Neural progenitor cell (in vitro differentiated cells): ENCODE measurements at places on chromosomes 3 and 15. TPM values are rescaled to one million over a fixed set of nuclear protein-coding genes. Genes with fewer than 3 reads are reported as not detected.

- no peak for DNase-seq
Observed at GRCh38 chr3:141544697-141545096, 57.9 kb downstream of the RASA2 start.

DNA sequence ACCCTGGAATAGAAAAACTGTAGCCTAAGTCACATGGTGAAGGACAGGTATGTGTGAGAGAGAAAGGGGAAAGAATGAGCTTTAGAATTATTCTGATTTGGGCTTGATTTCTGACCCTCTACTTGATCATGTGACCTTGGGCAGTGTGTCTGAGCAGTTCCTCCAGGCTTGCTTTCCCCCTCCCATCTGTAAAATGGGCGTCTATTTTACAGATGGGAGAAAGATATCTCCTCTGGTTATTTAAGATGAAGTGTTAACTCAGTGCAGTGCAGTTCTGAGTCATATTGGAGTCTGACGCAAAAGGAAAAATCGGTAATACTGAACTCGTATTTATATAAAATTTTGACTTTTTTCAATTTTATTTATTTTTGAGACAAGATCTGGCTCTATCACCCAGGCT, 38.1 kb upstream of the LMOD3 start:
- DNase-seq: no peak

GRCh38 chr3:127512256-127512655, 78.3 kb downstream of the TPRA1 start:
- peak; percentile 49 for DNase-seq

GRCh38 chr15:91414124-91414523, 314.1 kb downstream of the SV2B start:
- DNase-seq: no peak

- DNase-seq: no peak
Observed at GRCh38 chr15:53739651-53740050, 19.8 kb downstream of the WDR72 start.

DNA sequence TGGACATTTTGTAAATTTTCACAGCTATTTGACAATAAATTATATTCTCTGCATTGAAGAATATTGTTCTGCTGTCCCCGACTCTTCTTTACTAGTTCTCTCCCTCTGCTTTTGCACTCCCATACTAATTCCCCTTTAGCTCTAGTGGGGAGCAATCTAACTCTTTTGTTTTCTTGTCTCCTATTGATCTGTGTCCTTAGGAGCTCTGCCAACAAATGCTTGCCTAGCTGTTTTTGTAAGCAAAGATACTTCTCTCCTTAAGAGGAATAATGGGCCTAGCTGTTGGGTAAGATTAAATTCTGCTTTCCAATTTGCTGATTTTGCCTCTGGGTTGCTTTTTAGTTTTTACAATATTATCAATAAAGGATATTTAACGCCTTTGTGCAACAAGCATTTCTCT, 17.7 kb downstream of the ADAMTSL3 start:
- peak; percentile 34 for DNase-seq

DNA sequence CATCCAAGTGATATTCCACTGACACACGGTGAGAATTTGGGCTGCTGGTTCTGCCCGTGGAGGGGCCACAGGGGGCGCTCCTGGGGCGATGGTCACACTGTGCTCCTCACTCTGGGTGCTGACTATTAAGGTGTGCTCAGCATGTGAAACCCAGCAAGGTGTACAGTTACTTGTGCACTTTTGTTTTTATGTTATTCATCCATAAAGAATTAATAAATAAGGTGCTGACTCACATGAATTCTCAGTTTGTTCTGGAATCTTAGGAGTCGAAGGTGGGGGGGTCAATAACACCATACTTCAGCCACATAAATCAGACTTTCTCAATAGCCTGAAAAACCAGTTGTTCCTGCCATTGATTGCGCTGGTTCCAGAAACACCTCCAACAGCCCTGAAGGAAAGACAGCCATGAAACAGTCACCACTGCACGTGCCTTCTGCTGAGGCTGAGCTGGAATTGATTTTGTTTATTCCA, 53.5 kb upstream of the SPATA12 start:
- DNase-seq: no peak

- DNase-seq: no peak
Observed at GRCh38 chr3:77065750-77066149, 25.9 kb downstream of the ROBO2 start.

- DNase-seq: no peak
Observed at GRCh38 chr3:72548981-72549380, 299.3 kb downstream of the SHQ1 start.

GRCh38 chr15:68666812-68667450, 88.1 kb downstream of the CORO2B start:
- DNase-seq: no peak

- DNase-seq: no peak
Observed at GRCh38 chr15:69836048-69836447, 261.7 kb downstream of the TLE3 start.

DNA sequence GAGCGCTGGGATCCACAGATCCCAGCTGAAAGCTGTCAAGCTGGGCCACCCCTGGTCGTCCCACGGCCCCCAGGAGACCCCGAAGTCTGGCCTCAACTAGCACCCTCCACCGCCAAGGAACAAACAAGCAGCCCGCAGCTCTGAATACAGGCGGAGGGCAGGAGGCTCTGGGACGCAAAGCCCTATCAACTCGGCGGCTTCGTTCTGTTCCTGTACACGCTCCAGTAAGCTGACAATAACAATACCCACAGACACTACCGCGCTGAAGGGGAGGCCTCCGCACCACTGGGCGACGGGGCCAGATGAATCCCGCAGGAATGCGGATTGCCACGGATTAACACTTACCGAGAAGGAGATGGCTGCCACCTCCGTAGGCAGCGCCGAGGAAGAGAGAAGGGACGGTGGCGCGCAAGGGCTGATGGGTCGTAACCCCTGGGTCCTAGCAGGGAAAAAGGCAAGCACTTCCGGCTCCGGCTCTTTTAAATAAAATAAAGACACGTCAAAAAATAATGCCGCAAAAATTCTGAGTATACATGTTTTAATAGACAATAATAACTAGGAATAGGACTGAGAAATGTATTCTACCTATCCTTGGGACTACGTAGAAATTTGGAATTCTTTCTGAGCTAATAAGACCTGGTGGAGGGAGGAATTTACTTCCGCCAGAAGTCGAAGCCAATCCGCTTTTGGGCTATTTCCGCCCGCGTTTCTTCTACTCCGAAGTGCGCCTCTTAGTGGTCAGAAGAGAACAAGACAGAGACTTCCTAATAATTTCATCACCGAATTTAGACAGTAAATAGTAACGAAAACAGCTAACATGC, at the start of gene RPL32:
RPL32 (minus strand) TSS at position 417 of the 821 bp plus-strand sequence. CDS start 1,328 bp downstream, outside the sequence.
- DNase-seq: peak; percentile 96

- DNase-seq: no peak
Observed at GRCh38 chr15:57522148-57522547, 69.6 kb upstream of the MYZAP start.

GRCh38 chr3:10185804-10186762, 21.4 kb downstream of the IRAK2 start:
- DNase-seq: no peak

GRCh38 chr3:15477951-15478639, 43.4 kb downstream of the COLQ start:
- no peak for DNase-seq

GRCh38 chr15:69526081-69527061, 73.8 kb downstream of the RPLP1 start:
- peak; percentile 90 for DNase-seq

GRCh38 chr15:48442011-48442410, 110.8 kb downstream of the DUT start:
- no peak for DNase-seq

- no peak for DNase-seq
Observed at GRCh38 chr3:94082391-94082937, 19.6 kb downstream of the NSUN3 start.

DNA sequence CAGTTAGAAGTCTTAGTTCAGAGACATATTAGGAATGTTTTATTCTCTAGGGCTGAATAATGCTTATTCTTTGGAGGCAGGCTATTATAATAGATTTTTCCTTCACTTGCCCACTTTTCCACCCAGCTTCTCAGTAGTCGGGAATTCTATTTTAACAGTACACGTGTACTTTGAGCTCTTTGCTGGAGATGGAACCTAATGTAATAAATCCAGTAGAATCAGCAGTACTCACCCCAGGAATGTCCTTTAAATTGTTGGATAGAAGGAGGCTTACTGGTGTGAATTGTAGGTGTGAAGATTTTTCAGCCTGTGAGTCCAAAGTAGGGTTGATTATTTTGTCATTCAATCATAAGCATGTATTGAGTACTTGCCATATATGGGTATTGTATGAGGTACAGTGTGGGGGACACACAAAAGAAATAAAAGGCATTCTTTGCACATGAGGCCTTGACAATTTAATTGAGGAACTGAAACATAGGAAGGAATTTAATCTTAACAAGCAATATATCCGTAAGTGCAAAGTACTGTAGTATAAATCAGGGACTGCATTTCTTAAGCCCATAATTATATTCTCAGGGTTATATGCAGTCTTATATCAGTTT, 29.5 kb upstream of the MGA start:
- no peak for DNase-seq

GRCh38 chr3:133472242-133472641, 72.4 kb downstream of the BFSP2 start:
- peak; percentile 71 for DNase-seq

DNA sequence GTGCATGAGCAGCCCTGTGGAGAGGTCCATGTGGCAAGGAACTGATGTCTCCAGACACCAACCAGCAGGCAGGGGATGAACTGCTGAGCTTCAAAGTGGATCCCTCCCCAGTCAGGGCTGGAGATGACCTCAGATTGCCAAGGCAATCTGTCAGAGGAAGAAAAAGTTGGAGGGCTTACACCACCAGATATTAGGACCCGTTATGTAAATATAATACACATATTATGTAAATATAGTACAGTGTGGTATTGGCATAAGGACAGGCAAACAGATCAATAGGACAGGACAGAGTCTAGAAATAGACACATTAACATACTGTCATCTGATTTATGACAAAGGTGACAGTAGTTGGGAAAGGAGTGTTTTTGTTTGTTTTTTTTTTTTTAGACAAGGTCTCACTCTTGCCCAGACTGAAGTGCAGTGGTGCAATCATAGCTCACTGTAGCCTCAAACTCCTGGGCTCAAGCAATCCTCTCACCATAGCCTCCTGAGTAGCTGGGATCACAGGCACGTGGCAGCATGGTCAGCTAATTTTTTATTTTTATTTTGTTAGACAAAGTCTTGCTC, 18.0 kb upstream of the RAB7A start:
- DNase-seq: no peak

- no peak for DNase-seq
Observed at GRCh38 chr3:13352621-13353131, 67.4 kb downstream of the NUP210 start.

- no peak for DNase-seq
Observed at GRCh38 chr3:52331091-52331490, 15.0 kb downstream of the DNAH1 start.

DNA sequence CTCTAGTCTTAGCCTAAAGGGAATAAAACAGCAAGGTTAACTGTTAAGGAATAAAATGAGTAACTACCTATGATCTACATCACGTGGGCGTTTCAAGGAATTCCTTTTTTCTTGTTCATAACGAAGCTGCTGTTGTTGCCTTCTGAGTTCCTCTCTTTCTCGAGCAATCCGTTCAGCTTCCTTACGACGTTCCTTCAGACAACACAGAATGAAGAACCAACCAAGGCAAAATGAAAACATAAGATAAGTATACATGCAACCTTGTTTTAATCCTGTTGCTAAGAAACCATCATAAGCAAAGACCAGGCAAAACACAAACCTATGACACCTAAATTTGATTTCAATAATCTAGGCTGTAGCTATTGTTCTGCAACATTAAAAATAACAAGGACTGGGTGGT, 44.1 kb downstream of the SLTM start:
- DNase-seq: no peak

GRCh38 chr3:53776494-53777101, 69.6 kb downstream of the CHDH start:
- DNase-seq: no peak

GRCh38 chr3:138047596-138048158, 37.7 kb downstream of the CLDN18 start:
- peak; percentile 71 for DNase-seq

Gene SLC24A1
- total RNA-seq: 6.0 and 10.6 TPM in 2 replicates

Gene QARS1
- 240 and 347 TPM in 2 replicates for total RNA-seq

Gene MUSTN1
- 2.0 and 10.8 TPM in 2 replicates for total RNA-seq

Gene TAGLN3
- 46.6 and 51.2 TPM in 2 replicates for total RNA-seq

Gene GP9
- not detected in 2 replicates for total RNA-seq

Gene PLA1A
- total RNA-seq: not detected in 2 replicates

Gene LOXL1
- total RNA-seq: 5.3 and 28.1 TPM in 2 replicates

Gene PLXNA1
- 34.7 and 89.1 TPM in 2 replicates for total RNA-seq

Gene CRABP1
- total RNA-seq: 320 and 454 TPM in 2 replicates

Gene CASR
- total RNA-seq: not detected in 2 replicates

Gene ISL2
- not detected in 2 replicates for total RNA-seq

Gene RBP2
- not detected in 2 replicates for total RNA-seq

Gene GPR62
- 0.21 TPM in 1 of 2 replicates, not detected in the other for total RNA-seq

Gene FMN1
- total RNA-seq: 2.2 and 5.7 TPM in 2 replicates

Gene MYLK
- 28.4 and 34.3 TPM in 2 replicates for total RNA-seq

Gene ACY1
- 17.3 and 31.8 TPM in 2 replicates for total RNA-seq

Gene KCNAB1
- total RNA-seq: 0.15 and 0.24 TPM in 2 replicates
